ENCODE measurements at places on chromosomes 13 and 19. TPM values are rescaled to one million over a fixed set of nuclear protein-coding genes. Genes with fewer than 3 reads are reported as not detected.

COMMD6 gene
- 78.8 TPM for total RNA-seq

PALM3 gene
- not detected for total RNA-seq

GSX1 gene
- not detected for total RNA-seq

TTC9B gene
- total RNA-seq = not detected

LPAR2 gene
- 11.6 TPM for total RNA-seq

DNA sequence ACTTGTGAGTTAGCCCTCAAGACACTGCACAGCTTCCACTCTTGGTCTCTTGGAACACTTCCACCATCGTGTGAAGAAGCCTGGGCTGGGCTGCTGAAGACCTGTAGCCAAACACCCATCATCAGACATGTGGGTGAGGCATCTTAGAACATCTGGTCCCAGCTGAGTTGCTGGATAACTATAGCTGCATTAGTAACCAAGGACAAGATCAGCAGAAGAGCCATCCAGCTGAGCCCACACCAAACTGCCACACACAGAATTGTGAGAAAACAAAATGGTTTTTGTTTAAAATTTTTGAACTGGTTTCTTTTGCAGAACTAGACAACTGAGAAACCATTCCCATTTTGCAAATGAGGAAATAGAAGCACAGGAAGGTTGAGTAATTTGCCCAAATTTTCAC lies 56.2 kb downstream of the CCNE1 start:
- H3K27me3 ChIP-seq = peaks cover 7% of the 10 kb centered on the region
- DNase-seq = no peak
- H3K27ac ChIP-seq = no peak overlapping the region
- no peaks in the 10 kb centered on the region for H3K36me3 ChIP-seq
- H3K4me1 ChIP-seq = peaks cover under 1% of the 10 kb centered on the region

- H3K27ac ChIP-seq = no peak overlapping the region
- H3K27me3 ChIP-seq = no peaks in the 10 kb centered on the region
- H3K4me3 ChIP-seq = no peak overlapping the region
- no peaks in the 10 kb centered on the region for H3K4me1 ChIP-seq
- no peak for DNase-seq
- no peaks in the 10 kb centered on the region for H3K36me3 ChIP-seq
Observed at GRCh38 chr13:102441085-102441484, 39.2 kb upstream of the FGF14 start.

GRCh38 chr13:75813323-75813722 lies 177.2 kb downstream of the LMO7 start:
- no peaks in the 10 kb centered on the region for H3K27me3 ChIP-seq
- H3K27ac ChIP-seq = peak overlapping the region; percentile 57
- DNase-seq = no peak
- H3K4me3 ChIP-seq = no peak overlapping the region
- H3K4me1 ChIP-seq = peaks cover 12% of the 10 kb centered on the region

DNA sequence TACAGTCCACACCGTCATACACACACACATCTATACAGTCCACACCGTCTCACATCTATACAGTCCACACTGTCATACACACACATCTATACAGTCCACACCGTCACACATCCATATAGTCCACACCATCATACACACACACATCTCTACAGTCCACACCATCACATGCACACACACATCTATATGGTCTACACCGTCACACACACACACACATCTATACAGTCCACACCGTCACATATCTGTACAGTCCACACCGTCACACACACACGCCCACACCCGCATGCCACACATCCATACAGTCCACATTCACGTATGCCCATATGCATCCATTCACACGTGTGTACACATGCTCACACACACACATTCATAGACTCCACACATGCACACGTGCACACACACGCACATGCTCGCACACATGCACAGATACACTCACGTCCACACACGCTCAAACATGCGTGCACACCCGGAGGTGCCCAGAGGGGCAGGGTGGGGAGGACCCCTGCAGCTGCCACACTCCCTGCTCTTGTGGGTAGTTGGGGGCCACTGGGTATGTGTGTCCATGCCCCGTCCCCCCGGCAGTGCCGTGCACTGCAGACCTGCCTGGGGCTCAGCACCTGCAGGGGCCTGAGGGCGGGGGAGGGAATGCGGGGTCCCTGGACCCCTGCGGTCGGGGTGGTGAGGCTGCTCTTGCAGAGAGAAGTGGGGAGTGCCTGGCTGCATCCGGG lies 29.2 kb downstream of the PIAS4 start:
- H3K4me3 ChIP-seq = no peak overlapping the region
- H3K27me3 ChIP-seq = no peaks in the 10 kb centered on the region
- no peak overlapping the region for H3K27ac ChIP-seq
- H3K4me1 ChIP-seq = no peaks in the 10 kb centered on the region

- no peak overlapping the region for H3K4me3 ChIP-seq
- H3K27me3 ChIP-seq = no peaks in the 10 kb centered on the region
- H3K4me1 ChIP-seq = peaks cover 5% of the 10 kb centered on the region
- no peaks in the 10 kb centered on the region for H3K36me3 ChIP-seq
- no peak for DNase-seq
Observed at GRCh38 chr13:61170856-61171255, 244.8 kb downstream of the PCDH20 start.

DNA sequence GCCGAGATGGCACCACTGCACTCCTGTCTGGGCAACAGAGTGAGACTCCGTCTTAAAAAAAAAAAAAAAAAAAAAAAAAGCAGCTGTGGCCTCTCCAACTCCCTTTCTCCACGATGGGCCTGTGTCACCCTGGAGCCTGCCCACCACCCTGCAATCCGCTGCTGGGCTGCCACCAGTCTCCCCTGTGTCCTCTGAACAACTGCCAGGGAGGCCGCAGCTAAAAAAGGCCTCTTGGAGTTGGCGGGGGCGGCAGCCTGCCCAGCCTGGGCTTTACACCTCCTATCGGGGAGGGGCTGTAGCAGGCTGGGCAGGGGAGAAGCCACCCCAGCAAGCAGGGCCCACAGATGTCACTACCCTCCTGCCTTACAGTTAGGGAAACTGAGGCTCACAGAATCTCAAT lies 3.5 kb downstream of the CDC37 start:
- H3K27ac ChIP-seq = no peak overlapping the region
- peaks cover 36% of the 10 kb centered on the region for H3K4me1 ChIP-seq
- H3K27me3 ChIP-seq = peaks cover 2% of the 10 kb centered on the region
- peaks cover 6% of the 10 kb centered on the region for H3K36me3 ChIP-seq

- no peaks in the 10 kb centered on the region for H3K27me3 ChIP-seq
- H3K27ac ChIP-seq = no peak overlapping the region
- peaks cover 7% of the 10 kb centered on the region for H3K4me1 ChIP-seq
- no peak overlapping the region for H3K4me3 ChIP-seq
Observed at GRCh38 chr19:18685597-18686190, 2.2 kb downstream of the CRTC1 start.

DNA sequence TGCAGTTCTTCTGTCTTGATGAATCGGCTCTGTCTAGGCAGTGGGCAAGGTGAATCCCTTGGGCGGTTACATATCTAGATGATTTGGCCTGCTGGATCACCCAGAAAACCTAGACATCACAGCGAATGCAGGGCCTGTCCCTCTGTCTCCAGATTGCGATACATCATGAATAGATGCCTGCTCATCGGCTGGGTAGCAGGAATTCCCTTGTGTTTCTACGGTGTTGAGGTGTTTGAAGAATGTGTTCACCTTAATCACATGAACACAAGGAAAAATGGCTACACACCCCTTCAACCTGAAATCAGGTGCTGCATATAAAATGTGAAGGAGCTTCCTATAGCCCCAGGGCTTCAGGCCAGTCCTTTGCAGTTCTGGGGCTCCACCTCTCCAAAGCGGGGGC lies 281.2 kb downstream of the SHISA2 start:
- no peaks in the 10 kb centered on the region for H3K36me3 ChIP-seq
- no peaks in the 10 kb centered on the region for H3K27me3 ChIP-seq
- no peaks in the 10 kb centered on the region for H3K4me1 ChIP-seq

GRCh38 chr13:40292108-40292507 lies 374.3 kb downstream of the FOXO1 start:
- H3K27me3 ChIP-seq = no peaks in the 10 kb centered on the region
- no peak overlapping the region for H3K4me3 ChIP-seq
- DNase-seq = no peak
- H3K27ac ChIP-seq = no peak overlapping the region

DNA sequence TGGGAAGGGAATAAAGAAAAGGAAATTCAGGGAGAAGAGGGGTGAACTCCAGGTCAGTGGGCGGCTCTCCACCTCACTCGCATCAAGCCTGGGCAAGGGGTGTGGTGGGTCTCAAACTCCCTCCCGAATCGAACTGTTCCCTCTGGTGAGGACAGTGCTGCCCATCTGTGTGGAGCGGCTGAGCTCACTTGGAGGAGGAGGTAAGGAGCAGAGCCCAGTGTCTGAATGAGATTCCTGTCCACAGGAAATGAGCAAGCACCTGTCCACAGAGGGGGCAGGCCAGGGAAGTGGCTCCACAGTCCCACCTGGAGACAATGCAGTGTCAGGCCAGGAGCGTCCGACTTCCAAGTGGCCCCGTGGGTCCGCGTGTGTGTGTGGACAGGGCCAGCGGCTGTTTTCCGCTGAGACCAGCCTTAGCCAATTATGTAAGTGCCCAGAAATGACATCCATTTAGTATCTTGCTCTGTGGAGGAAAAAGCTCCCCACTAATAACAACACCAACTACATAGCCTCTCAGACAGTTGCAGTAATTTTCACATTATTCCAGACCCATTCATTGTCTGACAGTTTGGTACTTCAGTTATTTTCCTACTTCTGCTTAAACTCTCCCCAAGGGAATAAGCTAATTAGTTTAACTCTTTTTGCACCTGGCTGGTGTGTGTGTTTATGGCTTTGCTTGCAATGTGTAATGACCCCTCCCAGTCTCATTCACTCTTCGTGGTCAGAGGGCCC lies 114.6 kb downstream of the SOX1 start:
- DNase-seq = no peak
- H3K4me1 ChIP-seq = no peaks in the 10 kb centered on the region
- H3K4me3 ChIP-seq = no peak overlapping the region
- no peak overlapping the region for H3K27ac ChIP-seq
- no peaks in the 10 kb centered on the region for H3K27me3 ChIP-seq
- no peaks in the 10 kb centered on the region for H3K36me3 ChIP-seq

DNA sequence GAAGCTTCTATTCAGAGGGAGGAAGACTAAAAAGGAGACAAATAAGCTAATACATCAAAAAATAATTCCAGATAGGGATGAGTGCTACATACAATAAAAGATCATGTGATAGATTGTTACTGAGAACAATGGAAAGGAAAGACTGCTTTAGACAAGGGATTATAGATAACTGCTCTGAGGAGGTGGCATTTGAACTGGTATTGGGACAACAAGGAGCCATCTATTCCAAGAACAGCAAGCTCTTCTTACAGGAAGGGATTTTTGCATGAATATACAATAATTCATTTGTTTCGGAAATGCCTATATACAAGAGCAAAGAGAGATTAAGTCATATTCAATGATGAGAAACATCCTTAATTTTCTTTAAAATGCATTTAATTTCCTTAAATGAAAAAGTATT lies 540.5 kb upstream of the KLF12 start:
- no peaks in the 10 kb centered on the region for H3K36me3 ChIP-seq
- H3K4me1 ChIP-seq = no peaks in the 10 kb centered on the region
- no peak overlapping the region for H3K4me3 ChIP-seq
- DNase-seq = no peak
- H3K27ac ChIP-seq = no peak overlapping the region
- no peaks in the 10 kb centered on the region for H3K27me3 ChIP-seq

DNA sequence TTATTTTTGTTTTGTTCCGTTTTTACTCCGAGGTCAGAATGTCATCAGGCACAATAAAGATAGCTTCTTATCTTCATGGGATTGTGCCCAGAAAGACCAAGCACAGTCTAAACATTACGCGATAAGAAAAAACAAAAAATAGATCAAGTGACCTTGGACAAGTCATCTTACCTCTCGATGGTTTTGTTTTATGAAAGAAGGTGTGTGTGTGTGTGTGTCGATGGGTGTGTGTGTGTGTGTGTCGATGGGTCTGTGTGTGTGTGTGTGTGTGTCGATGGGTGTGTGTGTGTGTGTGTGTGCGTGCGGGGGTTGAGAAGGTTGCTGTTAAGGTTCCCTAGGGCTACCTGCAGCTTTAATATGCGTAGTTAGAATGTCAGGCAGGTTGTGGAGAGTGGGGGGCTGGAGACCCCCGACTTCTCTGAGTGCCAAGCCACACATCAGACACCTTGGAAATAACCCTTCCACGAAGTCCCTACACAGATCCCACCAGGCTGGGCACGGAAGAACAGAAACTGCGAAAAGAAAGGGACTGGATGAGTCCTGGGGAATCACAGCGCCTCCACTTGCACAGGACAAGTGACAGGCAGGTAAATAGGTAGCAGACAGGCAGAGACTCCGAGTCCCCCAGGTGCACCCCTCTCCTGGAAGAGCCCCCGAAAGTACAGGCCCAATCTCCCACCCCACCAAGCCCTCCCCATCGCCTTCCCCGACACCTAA lies 458 bp upstream of the ATP8A2 start:
- H3K27me3 ChIP-seq = no peaks in the 10 kb centered on the region
- H3K27ac ChIP-seq = no peak overlapping the region
- no peaks in the 10 kb centered on the region for H3K36me3 ChIP-seq
- no peaks in the 10 kb centered on the region for H3K4me1 ChIP-seq
- no peak for DNase-seq
- peak overlapping the region; percentile 59 for H3K4me3 ChIP-seq

GRCh38 chr13:61874970-61875579 lies 459.4 kb upstream of the PCDH20 start:
- H3K4me3 ChIP-seq = no peak overlapping the region
- H3K36me3 ChIP-seq = no peaks in the 10 kb centered on the region
- no peaks in the 10 kb centered on the region for H3K4me1 ChIP-seq
- DNase-seq = no peak
- H3K27ac ChIP-seq = no peak overlapping the region
- no peaks in the 10 kb centered on the region for H3K27me3 ChIP-seq

DNA sequence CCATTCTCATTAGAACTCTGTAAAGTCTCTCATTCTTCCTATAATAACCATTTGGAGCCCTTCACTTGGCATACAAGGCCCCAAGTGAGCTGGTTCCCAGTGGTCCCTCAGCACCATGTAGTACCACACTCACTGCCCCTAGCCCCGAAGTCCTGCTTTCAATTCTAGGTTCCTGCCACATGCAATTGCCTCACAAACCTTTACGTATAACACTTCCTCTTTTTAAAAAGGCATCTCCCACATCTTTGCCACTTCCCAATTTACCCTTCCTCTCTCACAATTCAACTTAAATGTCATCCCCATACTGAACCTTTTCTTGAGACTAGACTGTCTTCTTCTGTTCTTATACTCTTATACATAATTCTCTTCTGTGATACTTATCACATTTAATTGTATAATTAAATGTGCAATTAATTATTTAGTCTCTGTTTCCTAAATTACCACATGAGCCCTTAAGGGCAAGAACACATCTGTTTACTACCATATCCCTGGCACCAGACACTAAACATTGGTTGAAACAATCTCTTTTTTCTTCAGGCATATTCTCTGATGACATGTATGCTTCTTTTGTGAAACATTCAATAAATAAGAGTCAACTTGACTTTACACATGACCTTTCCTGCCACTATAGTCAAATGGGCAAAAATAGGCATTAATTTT lies 304.0 kb downstream of the SPRY2 start:
- no peaks in the 10 kb centered on the region for H3K27me3 ChIP-seq
- no peak overlapping the region for H3K27ac ChIP-seq
- H3K36me3 ChIP-seq = no peaks in the 10 kb centered on the region

- H3K27me3 ChIP-seq = no peaks in the 10 kb centered on the region
- peaks cover 28% of the 10 kb centered on the region for H3K4me1 ChIP-seq
- no peaks in the 10 kb centered on the region for H3K36me3 ChIP-seq
- H3K27ac ChIP-seq = no peak overlapping the region
- DNase-seq = no peak
- H3K4me3 ChIP-seq = no peak overlapping the region
Observed at GRCh38 chr13:40987606-40988280, 31.4 kb downstream of the ELF1 start.
